ENCODE measurements at places on chromosomes 5 and 9. TPM values are rescaled to one million over a fixed set of nuclear protein-coding genes. Genes with fewer than 3 reads are reported as not detected.

Gene PTGES
- total RNA-seq: 17.2 TPM

Gene ZNF658
- total RNA-seq: 4.0 TPM

Gene ITGA2
- total RNA-seq: 36.6 TPM

Gene ALAD
- total RNA-seq: 14.0 TPM

DNA sequence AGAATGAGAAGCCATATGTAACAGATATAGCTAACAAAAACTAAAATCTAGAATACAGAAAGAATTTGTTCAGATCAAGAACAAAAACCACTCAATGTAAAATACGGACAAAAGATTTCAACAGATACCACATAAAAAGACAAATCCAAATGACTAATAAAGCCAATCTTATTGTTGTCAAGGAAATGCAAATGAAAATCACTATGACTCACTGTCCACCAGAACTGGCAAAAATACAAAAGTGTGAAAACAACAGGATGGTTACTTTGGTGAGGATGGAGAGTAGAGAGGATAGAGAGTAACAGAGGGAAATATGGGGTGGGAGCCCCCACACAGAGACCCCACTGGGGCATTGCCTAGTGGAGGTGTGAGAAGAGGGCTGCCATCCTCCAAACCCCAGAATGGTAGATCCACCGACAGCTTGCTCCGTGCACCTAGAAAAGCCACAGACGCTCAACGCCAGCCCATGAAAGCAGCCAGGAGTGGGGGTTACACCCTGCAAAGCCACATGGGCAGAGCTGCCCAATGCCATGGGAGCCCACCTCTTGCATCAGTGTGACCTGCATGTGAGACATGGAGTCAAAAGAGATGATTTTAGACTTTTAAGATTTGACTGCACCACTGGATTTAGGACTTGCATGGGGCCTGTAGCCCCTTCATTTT is 15.2 kb upstream of the RHOBTB3 start:
- no peak overlapping the region for H3K4me3 ChIP-seq
- H3K4me1 ChIP-seq: peaks cover 46% of the 10 kb centered on the region
- no peaks in the 10 kb centered on the region for H3K27me3 ChIP-seq
- DNase-seq: peak; percentile 63
- H3K36me3 ChIP-seq: no peaks in the 10 kb centered on the region

DNA sequence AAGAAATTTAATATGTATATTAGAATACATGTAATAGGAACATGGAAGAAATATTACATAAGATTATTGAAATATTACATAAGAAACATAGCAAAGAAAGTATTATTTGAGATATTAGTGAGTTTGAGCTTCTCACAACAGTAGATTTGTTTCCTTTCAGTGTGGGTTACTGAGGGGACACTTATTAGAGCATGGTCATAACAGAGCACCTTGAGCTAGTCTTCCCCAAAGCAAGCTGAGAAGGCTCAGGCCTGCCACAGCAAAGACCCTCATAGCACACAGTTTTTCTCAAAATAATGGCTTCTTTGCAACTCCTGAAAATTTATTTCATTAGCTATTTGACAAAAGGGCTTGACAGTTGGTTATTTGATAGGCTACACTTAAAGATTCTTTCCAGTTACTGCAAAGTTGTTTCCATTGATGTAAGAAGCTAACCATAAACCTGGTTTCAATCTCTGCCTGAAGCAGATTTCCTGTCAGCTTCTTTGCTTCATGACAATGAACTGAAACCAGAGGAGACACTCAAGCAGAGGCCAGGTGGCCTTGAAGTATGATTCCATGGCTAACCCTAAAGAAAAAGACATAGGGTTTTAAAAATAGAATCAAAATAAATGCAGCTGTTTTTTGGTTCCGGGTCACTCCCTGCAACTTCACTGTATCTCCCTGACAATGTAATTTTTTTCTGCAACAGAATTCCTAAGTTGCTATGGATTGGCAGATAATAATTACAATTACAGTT is 68.6 kb downstream of the ERMP1 start:
- DNase-seq: no peak
- peaks cover 40% of the 10 kb centered on the region for H3K36me3 ChIP-seq
- H3K4me3 ChIP-seq: no peak overlapping the region
- H3K27ac ChIP-seq: no peak overlapping the region
- no peaks in the 10 kb centered on the region for H3K4me1 ChIP-seq
- H3K27me3 ChIP-seq: no peaks in the 10 kb centered on the region

DNA sequence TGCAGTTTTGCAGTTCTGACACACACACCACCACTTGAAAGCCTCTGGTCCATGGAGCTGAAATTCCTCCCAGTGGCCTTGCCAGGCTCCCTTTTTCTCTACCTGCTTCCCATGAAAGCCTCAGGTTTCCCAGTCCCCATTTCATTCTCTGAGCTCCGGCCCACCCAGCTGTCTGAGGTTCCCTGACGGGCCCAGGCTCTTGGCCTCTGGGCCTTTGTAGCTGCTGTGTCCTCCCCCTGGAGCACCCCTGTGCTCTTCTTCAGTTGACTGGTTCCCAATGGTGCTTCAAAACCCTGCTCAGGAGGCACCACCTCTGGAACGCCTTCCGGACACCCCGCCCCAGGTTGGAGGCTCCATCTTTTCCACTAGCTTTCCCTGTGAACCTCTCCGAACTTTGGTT is 155.9 kb upstream of the SHB start:
- peaks cover 3% of the 10 kb centered on the region for H3K4me1 ChIP-seq
- H3K27me3 ChIP-seq: no peaks in the 10 kb centered on the region
- no peaks in the 10 kb centered on the region for H3K36me3 ChIP-seq
- no peak overlapping the region for H3K27ac ChIP-seq
- H3K4me3 ChIP-seq: no peak overlapping the region

GRCh38 chr9:693201-694091 is 148.1 kb upstream of the DMRT1 start:
- H3K4me3 ChIP-seq: no peak overlapping the region
- H3K4me1 ChIP-seq: peaks cover 5% of the 10 kb centered on the region
- DNase-seq: no peak

DNA sequence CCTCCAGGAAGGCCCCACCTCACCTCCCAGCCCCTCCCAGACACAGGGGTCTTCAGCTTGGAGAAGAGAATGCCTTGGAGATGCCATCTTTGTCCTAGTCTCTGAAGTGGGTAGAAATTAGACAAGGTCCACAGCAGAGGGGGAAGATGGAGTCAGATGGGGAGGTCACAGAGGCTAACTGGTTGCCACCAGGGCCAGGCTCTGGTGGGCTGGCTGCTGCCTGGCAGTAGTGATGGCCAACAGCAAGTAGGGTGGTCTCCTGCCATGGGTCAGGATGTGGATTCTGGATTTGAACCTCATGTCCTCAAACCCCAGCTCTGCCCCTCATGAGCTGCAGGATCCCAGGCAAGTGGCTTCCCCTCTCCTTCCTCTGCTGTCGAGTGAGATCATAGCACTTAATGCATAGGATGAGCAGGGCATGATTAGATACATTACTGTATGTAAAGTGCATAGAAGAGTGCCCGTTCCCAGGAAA is 38.7 kb upstream of the NEK6 start:
- peaks cover 15% of the 10 kb centered on the region for H3K4me1 ChIP-seq
- no peak for DNase-seq
- no peaks in the 10 kb centered on the region for H3K27me3 ChIP-seq

- H3K4me3 ChIP-seq: no peak overlapping the region
- no peak overlapping the region for H3K27ac ChIP-seq
- H3K27me3 ChIP-seq: no peaks in the 10 kb centered on the region
- no peaks in the 10 kb centered on the region for H3K36me3 ChIP-seq
- H3K4me1 ChIP-seq: no peaks in the 10 kb centered on the region
These were observed 145.4 kb downstream of the GABBR2 start for GRCh38 chr9:98563212-98563907.

DNA sequence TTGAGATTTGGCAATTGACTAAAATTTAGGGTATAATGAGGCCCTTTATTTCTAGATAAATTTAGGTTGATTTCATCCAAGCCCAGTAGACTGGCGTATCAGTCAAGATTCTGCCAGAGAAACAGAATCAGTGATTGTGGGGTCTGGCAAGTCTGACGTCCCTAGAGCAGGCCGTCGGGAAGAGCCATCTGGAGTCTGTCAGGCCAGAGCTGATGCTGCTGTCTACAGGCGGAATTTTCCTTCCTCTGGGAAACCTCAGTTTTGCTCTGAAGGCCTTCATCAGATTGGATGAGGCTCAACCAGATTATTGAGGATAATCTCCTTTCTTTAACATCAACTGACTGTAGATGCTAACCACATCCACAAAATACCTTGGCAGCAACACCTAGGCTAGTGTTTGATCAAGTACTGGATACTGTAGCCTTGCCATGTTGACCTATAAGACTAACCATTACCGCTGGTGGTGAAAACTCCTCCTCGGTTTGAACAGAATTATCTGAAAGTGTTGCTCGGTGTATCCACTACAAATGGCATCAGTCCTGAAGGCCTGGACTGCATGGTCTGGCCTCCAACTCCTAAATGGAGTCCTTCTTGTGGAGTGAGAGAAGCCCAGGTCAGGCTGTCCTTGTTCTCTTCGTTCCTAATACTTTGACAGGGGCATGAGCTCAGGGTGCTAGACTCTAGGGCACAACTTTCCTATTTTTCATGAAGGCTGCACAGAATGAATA is 83.2 kb upstream of the ANKH start:
- H3K27ac ChIP-seq: no peak overlapping the region
- peaks cover 7% of the 10 kb centered on the region for H3K4me1 ChIP-seq
- no peaks in the 10 kb centered on the region for H3K36me3 ChIP-seq
- H3K4me3 ChIP-seq: no peak overlapping the region
- H3K27me3 ChIP-seq: no peaks in the 10 kb centered on the region
- no peak for DNase-seq

- no peaks in the 10 kb centered on the region for H3K4me1 ChIP-seq
- no peak overlapping the region for H3K4me3 ChIP-seq
- H3K36me3 ChIP-seq: peaks cover 4% of the 10 kb centered on the region
These were observed 9.6 kb downstream of the KIAA1958 start for GRCh38 chr9:112496074-112496722.

- no peak overlapping the region for H3K4me3 ChIP-seq
- no peaks in the 10 kb centered on the region for H3K36me3 ChIP-seq
- H3K4me1 ChIP-seq: no peaks in the 10 kb centered on the region
- H3K27me3 ChIP-seq: no peaks in the 10 kb centered on the region
- no peak for DNase-seq
- H3K27ac ChIP-seq: no peak overlapping the region
These were observed 127.1 kb downstream of the BNC2 start for GRCh38 chr9:16743375-16743774.

All from HCT116 (cell line).